ENCODE measurements at places on chromosomes 11 and 22. TPM values are rescaled to one million over a fixed set of nuclear protein-coding genes. Genes with fewer than 3 reads are reported as not detected.

DNA sequence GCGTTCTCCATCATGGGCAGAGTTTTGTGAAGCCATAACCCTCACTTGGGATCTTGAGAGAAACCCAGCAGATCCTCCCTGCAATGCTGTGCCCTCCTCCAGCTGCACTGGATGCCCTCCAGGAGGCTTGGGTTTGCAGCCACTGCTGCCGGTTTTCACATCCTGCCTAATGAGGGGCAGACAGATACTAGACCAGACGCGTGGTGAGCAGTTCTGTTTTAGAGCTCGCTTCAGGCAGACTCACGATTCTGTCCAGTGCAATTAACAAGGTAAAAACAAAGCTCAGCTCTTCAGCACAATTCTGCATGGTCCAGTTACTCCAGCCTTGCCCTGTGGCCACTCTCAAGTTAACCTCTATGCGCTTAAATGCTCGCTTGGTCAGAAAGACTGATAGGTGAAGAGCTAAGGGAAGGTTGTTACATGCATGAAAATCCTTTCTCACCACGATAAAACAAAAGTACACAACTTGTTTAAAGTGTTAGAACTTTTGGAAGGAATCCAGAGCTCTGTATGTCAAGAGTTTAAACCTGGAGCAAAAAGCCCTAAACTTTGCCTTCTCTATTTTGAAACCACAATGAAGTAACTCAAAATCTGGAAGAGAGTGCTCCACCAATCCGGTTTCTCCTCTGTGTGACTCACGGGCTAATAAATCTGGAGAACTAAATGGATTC is 292.3 kb upstream of the FAT3 start:
- no peaks in the 10 kb centered on the region for H3K4me1 ChIP-seq
- H3K27ac ChIP-seq, result no peak overlapping the region
- no peaks in the 10 kb centered on the region for H3K36me3 ChIP-seq
- H3K4me3 ChIP-seq, result no peak overlapping the region

Gene CD3G
- polyA plus RNA-seq, result not detected

Gene AMBRA1
- polyA plus RNA-seq, result 14.4 TPM

GRCh38 chr22:50190941-50191741 is 5.4 kb downstream of the TRABD start:
- peaks cover 11% of the 10 kb centered on the region for H3K36me3 ChIP-seq
- H3K4me1 ChIP-seq, result peaks cover 27% of the 10 kb centered on the region
- DNase-seq, result no peak
- H3K27me3 ChIP-seq, result no peaks in the 10 kb centered on the region
- H3K27ac ChIP-seq, result peak overlapping the region; percentile 19

DNA sequence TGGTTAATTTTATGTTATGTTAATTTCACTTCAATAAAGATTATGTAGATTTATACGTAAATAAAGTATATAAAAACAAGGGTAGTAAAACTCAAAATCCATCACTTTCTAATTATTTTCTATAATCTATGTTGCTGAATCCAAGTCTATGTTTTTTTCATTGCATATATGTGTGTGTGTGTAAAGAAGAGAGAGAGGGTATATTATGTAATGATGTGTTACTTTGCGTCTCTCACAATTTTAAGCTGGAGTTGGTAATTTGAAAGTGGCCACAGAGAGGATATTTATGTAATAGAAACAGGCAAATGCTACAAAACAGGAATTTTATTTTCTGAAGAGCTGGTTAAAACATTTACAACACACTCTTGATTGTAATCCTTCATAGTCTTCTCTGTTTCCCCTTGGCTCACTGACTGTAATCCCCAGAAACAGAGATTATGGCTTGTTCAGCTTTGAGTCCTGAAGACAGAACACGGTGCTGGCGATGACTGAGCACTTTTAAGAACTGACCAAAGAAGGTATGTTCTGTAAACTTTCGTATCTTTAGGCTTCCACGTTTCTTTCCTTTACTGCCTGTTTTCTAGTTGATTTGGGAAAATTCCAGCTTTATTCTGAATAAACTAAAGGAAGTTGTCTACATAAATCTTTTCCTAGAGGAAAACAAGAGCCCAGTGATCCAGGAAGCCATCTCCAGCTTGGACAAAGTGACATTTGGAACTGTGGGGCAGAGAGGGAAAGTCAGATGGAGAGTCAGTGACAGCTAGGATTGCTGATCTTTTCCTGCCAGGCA is 43.6 kb downstream of the OR2AG2 start:
- no peak overlapping the region for H3K4me3 ChIP-seq
- no peaks in the 10 kb centered on the region for H3K36me3 ChIP-seq
- H3K27me3 ChIP-seq, result peaks cover 4% of the 10 kb centered on the region
- H3K27ac ChIP-seq, result no peak overlapping the region
- peaks cover 20% of the 10 kb centered on the region for H3K4me1 ChIP-seq
- DNase-seq, result peak; percentile 56

Gene ELFN2
- 0.33 TPM for polyA plus RNA-seq

Gene PKP3
- polyA plus RNA-seq, result 0.59 TPM

DNA sequence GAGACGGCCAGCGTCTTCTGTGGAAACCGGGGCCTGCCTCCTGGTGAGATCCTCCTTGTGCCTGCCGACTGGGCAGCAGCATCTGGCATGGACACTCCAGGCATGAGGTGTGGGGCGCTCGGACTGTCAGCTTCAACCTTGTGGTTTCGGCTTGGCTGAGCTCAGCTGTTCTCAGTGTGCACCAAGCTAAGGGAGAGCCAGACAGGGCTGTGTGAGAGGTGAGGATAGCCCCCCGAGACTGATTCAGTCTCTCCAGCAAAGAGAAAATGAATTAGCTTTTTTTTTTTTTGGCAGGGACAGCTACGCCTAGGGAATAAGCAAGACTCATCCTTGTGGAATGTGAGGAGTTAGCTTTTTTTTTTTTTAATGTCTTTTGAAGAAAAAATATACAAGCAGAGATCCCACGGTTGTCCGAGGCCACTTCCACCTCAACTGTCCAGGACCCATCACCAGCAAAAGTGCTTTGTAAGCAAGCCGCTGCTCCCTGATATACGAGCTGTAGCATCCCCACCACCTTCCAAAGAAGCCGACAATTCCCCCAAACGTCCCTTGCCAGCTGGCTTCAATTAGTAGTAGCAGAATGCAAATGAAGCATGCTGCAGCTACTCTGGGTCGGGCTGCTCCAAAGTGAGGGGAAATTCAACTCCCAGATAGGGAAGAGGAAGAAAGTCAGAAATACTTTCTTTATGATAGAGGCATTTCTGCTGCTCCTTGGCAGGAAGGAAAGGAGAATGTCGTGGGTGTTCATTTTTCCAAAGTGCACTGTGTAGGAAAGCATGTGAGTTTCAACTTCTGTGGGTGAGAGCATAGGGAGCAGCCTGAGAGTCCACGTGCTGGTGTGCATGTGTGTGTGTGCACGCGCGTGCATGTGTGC is 9.7 kb upstream of the THY1 start:
- H3K36me3 ChIP-seq, result no peaks in the 10 kb centered on the region
- no peaks in the 10 kb centered on the region for H3K4me1 ChIP-seq
- no peak overlapping the region for H3K4me3 ChIP-seq
- H3K27ac ChIP-seq, result no peak overlapping the region
- peaks cover 7% of the 10 kb centered on the region for H3K27me3 ChIP-seq
- no peak for DNase-seq

DNA sequence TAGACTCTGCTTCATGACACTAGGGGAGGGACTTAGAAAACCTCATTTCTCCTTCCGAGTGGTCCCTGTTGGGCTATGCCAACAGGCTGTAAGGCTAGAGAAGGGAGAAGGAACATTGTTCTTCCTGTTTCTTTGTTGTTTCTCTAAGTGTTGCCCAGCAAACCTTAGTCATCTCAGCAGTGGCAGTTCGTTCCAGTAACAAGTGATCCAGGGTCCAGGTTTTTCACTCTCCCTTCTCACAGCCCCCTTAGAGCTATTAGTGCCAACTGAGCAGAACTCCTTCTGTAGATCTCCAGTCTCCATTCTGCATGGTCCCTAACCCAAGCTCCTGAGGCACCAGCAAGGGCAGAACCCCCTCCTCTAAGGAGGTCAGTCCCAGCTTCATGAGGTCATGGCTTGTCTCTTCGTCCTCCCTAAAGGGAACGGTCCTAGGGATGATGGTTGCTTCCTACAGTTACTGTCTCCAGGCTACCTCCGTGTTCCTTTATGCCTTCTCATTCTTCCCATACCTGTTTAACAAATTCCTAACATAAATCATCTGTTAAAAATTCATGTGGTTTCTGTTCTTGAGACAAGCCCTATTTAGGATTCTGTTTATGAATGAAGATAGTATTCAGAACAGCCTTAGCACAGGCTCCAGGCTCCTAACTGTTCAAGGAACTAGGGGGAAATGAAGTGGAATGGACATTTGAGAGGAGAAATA is 168.6 kb upstream of the UBASH3B start:
- H3K27ac ChIP-seq, result no peak overlapping the region
- H3K27me3 ChIP-seq, result peaks cover 6% of the 10 kb centered on the region
- H3K36me3 ChIP-seq, result no peaks in the 10 kb centered on the region
- H3K4me1 ChIP-seq, result peaks cover 4% of the 10 kb centered on the region

DNA sequence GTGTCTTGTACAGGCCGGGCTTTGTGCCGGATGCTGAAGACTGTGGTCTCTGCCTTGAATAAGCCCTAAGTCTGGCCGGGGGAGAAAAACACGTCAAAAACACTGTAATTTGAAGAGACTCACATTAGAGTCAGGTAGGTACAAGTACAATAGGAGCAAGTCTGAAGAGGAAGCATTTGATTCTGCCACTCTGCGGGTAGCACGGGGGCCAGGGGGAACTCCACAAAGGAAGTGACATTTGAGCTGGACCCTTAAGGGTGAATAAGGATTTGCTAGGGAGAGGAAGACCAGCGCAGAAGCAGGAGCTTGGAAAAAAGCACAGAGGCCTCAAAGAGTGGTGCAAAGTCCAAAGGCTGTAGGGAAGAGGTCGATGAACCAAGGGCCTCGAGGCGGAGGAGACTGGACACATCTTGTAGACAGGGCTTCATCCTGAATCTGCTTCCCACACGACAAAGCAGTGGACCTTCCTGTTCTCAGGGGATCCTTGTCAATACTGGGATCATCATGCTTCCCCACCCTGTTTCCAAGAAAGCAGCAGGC is 38.7 kb downstream of the BUD13 start:
- no peak overlapping the region for H3K4me3 ChIP-seq
- no peaks in the 10 kb centered on the region for H3K36me3 ChIP-seq

DNA sequence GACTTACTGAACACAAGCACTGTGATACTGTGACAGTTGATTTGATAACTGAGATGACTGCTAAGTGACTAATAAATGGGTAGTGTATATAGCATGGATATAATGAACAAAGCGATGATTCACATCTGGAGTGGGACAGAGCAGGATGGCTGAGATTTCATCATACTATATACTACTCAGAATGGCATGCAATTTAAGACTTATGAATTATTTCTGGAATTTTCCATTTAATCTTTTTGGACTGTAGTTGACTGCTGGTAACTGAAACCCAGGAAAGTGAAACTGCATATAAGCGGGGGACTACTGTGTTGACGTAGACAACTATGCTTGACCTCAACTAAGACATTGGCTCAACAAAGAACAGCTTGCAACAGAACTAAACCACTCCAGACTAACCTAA is 20.0 kb upstream of the NUCB2 start:
- no peak overlapping the region for H3K4me3 ChIP-seq
- DNase-seq, result peak; percentile 21
- H3K4me1 ChIP-seq, result no peaks in the 10 kb centered on the region

DNA sequence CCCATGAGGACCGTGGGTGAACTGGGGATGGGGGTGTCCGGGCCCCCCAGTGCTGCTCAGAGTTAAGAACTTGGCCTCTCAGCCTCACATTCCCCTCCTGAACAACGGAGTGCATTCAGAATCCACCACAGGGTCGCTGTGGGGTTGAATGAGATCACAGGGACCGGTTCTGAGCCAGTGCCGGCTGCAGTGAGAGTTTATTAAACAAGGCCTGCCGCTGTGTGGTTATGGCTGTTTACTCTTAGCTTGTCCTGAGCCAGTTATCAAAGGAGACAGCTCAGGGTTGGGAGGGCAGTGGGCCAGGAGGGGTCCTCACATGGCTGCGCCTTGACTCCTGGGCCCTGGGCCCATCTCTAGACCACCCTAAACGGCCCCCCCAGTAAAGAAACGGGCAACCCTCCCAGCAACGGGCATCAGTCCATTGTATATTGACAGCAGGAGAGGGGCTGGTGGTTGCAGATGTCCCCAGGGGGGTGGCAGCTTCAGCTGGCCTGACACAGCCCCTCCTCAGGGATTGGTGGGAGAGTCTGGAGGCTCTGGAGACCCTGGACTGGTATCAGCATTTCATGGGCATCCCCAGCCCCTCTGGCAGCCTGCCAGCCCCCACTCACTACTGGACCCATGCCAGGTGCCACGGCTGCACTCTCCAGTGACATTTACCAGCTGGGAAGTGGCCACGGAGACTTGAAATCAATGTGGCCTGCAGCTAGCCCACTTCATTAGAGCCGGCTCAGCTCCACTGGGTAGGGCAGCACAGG is 15.1 kb upstream of the CABP7 start:
- H3K4me1 ChIP-seq, result peaks cover 10% of the 10 kb centered on the region
- DNase-seq, result no peak
- peaks cover 15% of the 10 kb centered on the region for H3K27me3 ChIP-seq
- no peak overlapping the region for H3K27ac ChIP-seq
- no peak overlapping the region for H3K4me3 ChIP-seq

DNA sequence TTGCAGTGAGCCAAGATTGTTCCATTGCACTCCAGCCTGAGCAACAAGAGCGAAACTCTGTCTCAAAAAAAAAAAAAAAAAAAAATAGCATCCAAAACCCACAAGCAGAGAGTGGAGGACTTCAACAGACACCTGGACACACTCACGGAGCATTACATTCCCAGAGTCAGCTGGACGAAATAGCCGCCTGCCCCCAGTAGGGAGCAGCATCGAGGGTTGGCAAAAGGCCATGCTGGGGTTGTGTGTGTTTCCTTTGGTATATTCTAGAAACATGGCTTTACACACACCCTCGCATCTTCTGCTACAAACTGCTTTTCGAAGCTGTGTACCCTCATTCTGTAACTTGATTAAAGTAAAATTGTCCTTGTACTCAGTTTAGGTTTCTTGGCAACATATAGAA is 5.3 kb downstream of the ADA2 start:
- no peaks in the 10 kb centered on the region for H3K36me3 ChIP-seq
- peak; percentile 40 for DNase-seq
- H3K4me1 ChIP-seq, result peaks cover 3% of the 10 kb centered on the region
- no peak overlapping the region for H3K4me3 ChIP-seq

DNA sequence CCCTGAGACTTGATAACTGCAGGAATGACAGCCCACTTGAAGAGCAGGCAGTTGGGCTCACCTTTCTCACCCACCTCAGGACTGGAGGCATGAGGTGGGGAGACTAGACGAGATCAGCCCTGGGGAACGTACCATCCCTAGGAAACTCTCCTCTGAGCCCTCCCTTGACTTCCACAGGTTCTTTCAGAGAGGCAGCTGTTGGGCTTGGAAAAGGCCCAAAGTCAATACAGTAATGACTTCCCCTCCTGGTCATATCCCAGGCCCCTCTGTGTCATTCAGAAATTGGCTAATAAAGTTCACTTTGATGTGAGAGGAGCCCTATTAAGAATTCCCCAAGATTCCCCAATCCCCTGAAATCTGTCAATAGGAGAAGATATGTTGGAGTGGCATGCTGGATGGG is 5.8 kb upstream of the NECTIN1 start:
- H3K36me3 ChIP-seq, result no peaks in the 10 kb centered on the region
- peak; percentile 30 for DNase-seq
- H3K4me3 ChIP-seq, result no peak overlapping the region
- peaks cover 7% of the 10 kb centered on the region for H3K4me1 ChIP-seq
